CD4-positive, alpha-beta T cell (primary cell): ENCODE measurements at places on chromosomes 2 and 18.

- no peak for DNase-seq
- H3K4me3 ChIP-seq, result no peak overlapping the region
- no peaks in the 10 kb centered on the region for H3K4me1 ChIP-seq
- no peak overlapping the region for H3K27ac ChIP-seq
- H3K27me3 ChIP-seq, result no peaks in the 10 kb centered on the region
These were observed 196.2 kb downstream of the VWC2L start for GRCh38 chr2:214607051-214607450.

- no peak overlapping the region for H3K4me3 ChIP-seq
- H3K27ac ChIP-seq, result no peak overlapping the region
- no peaks in the 10 kb centered on the region for H3K27me3 ChIP-seq
- no peaks in the 10 kb centered on the region for H3K36me3 ChIP-seq
- H3K4me1 ChIP-seq, result no peaks in the 10 kb centered on the region
These were observed 154.4 kb upstream of the CREB1 start for GRCh38 chr2:207375207-207375875.

DNA sequence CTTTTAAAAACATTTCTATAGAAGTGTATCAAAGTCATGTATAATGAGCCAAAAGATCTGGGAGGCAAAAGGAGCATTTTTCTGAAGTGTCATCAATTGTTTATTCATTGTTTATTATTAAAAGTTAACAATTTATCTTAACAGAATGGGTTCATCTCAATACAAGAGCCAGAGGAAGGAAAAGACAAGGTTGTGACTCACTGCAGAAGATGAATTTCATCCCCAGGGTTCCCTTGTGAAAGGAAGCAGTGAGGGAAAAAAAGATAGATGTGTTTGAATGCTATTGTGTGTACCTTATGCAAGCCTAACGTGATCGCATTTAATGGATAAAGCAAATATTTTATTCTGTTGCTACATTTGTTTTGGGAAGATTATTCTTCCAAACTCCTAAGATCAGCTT is 286.3 kb downstream of the PIEZO2 start:
- no peak overlapping the region for H3K4me3 ChIP-seq
- no peak overlapping the region for H3K27ac ChIP-seq
- H3K36me3 ChIP-seq, result no peaks in the 10 kb centered on the region
- H3K4me1 ChIP-seq, result no peaks in the 10 kb centered on the region
- no peak for DNase-seq

- no peaks in the 10 kb centered on the region for H3K36me3 ChIP-seq
- peak overlapping the region; percentile 26 for H3K4me3 ChIP-seq
- peaks cover 9% of the 10 kb centered on the region for H3K4me1 ChIP-seq
- no peaks in the 10 kb centered on the region for H3K27me3 ChIP-seq
These were observed 650.5 kb downstream of the GALR1 start for GRCh38 chr18:77899972-77900754.

- no peak for DNase-seq
- H3K4me1 ChIP-seq, result no peaks in the 10 kb centered on the region
- no peaks in the 10 kb centered on the region for H3K36me3 ChIP-seq
- H3K4me3 ChIP-seq, result no peak overlapping the region
- peaks cover 5% of the 10 kb centered on the region for H3K27me3 ChIP-seq
- no peak overlapping the region for H3K27ac ChIP-seq
These were observed 200.4 kb downstream of the TSN start for GRCh38 chr2:121955872-121956271.

DNA sequence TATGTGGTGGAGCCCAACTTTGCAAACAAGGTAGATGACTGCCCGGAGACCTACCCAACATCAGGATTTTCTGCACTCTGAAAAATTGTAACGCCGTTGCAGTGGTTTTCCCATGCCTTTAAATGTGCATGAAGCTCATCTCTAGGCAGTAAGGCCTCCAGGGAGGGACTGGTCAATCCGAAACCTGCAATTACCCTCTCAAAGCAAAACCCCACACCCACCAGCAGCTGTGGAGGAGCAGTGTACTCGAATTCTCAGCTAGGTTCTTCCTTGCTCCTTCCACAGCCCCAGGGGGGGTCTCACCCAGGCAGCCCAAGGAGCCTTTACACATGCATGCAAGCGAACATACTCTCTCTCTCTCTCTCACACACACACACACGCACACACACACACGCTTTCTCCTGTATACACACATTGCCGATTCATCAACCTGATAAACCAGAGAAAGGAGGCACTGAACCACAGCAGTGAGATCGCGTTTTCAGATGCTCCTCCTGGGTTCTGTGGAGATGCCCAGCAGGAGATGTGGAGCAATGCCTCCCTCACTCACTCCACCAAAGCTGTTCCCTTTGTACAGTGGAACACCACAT is 109.2 kb downstream of the VIT start:
- DNase-seq, result no peak
- peaks cover under 1% of the 10 kb centered on the region for H3K4me1 ChIP-seq

GRCh38 chr18:36352384-36352783 is 54.9 kb downstream of the FHOD3 start:
- no peak for DNase-seq
- H3K4me3 ChIP-seq, result no peak overlapping the region
- H3K27me3 ChIP-seq, result peaks cover 4% of the 10 kb centered on the region

DNA sequence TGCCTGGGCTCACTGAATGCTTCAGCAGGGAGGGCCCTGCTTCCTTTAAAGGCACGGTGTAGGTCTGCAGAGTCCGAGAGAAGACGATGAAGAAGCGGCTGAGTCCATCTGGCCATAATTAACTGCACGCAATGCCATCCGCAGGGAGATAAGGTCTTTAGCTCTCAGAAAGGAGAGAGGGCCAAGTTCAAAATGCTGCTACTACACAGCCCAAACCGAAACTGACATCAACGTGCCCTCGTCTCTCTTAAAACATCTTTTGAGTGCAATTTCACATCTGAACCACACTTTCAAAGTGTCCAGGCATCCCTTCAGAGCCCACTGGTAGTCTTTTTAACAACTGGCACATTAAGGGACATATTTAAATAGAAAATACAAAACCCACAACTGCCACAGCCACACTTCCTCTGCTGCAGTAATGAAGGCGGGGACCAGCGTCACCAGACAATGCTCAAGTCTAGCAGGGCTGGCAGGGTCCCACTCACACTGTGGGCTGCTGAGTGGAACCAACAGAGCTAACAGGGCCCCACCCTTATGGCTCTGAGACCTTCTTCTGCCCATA is 35.8 kb downstream of the ST3GAL5 start:
- peak overlapping the region; percentile 56 for H3K4me3 ChIP-seq
- DNase-seq, result peak; percentile 71
- no peaks in the 10 kb centered on the region for H3K27me3 ChIP-seq
- peaks cover 52% of the 10 kb centered on the region for H3K4me1 ChIP-seq
- H3K36me3 ChIP-seq, result peaks cover 5% of the 10 kb centered on the region
- peak overlapping the region; percentile 96 for H3K27ac ChIP-seq
